Mesendoderm (in vitro differentiated cells): ENCODE measurements at places on chromosomes 2 and 18.
A peak's percentile ranks its signal among the peaks of the same experiment; 100 is the strongest.

GRCh38 chr2:240640939-240641338 lies 15.7 kb downstream of the GPR35 start:
- DNase-seq, result peak; percentile 77

- DNase-seq, result no peak
These were observed 118.3 kb upstream of the DNAJC10 start for GRCh38 chr2:182597570-182598295.

DNA sequence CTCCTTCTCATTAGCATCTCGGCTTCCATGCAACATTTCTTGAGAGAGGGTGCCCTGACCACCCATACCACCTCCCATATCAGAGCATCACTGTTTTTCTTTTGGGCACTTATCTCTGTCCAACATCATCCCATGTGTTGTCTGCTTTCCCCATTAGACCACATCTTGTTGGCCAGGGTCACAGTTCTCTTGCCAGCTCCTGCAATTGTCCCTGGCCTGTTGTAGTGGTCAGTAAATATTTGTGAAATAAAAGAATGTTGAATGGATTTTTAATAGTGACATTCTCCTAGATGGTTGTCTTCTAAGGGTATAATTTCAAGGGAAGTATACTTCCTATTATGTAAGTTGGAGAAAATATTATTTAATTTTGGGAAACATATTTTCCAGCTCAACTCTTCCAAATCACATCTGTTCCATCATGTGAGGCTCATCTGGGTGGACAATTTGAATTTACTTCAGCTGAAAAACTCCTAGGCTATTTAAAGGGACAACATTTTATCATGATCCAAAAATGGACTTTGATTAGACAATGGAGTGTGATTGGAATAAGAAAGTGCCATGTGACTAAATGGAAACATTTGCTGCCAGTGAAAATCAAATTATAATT lies 83.0 kb downstream of the MOGAT1 start:
- DNase-seq, result no peak

- DNase-seq, result no peak
These were observed 98.5 kb downstream of the SMAD7 start for GRCh38 chr18:48852292-48852691.

GRCh38 chr18:23115683-23116096 lies 19.6 kb upstream of the CABLES1 start:
- DNase-seq, result no peak

- DNase-seq, result no peak
These were observed 170.6 kb upstream of the GLI2 start for GRCh38 chr2:120565095-120565460.

DNA sequence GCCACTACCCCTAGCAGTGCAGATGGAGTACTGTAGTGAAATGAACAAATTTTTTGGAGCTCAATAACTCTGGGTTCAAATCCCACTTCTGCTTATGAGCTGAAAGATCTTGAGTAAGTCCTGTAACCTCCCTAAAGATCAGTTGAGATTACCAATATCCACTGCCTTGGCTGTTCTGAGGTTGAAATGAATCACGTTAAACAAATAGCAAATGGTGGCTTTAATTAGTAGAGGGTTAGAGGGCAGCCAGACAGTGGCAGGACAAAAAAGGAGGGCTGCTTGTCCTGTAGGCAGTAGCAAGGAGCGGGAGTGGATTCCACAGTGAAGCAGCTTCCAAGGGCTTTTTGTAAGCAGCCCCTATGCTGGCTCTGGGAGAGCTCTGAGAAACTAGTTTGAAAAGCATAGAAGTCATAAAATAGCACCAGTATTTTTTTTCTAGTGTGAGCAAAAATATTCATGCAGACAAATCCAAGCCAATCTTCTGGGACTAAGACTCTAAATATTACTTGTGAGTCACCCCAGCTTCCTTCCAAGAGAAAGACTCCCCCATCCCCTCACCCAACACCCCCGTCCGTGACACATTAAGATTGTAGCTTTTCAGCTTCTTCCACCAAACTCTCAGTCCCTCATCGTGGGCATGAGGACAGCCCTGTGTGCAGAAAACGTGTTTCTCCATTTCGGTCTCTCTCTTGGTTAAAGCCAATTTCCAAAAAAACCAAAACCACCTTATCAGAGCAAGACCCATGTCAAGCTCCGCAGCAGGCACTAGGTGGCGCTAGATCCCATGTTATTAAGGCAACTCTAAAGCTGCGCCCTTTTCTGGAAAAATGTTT lies 123.5 kb upstream of the LGALSL start:
- DNase-seq, result peak; percentile 93

DNA sequence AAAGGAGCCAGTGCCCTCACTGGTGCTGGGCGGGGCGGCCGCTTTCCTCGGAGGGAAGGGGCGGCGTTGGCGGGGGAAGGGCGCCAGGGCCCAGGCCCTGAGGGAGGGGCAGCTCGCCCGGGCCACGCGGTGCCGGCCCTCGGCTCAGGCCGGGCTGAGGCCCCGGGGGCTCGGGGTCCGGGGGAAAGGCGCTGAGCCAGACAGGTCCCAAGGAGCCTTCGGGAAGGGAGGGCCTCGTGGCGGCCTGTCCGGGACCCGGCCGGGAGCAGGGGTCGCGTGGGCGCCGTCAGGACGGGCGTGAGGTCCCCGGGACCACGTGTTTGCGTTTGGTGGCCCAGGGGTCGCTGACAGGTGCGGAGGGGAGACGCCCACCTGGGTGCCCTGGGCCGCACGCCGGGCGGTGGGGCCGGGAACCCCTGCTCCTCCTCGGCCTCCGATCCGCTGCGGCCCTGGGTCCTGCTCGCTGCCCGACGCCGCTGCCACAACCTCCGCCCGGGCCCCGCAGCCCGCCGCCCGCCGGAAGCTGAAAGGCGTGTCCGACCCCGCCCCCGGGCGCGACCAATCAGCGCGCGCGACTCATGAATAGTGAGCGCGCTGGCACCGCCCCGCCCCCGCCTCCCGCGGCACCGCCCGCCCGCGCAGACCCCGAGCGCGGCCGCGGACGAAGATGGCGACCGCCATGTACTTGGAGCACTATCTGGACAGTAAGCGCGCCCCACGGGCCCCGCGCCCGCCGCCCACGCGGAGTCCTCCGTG lies at the start of gene ING5:
Gene ING5 (plus strand): TSS at position 641 of the 756 bp plus-strand sequence. CDS start 27 bp downstream, at position 668.
- DNase-seq, result peak; percentile 96

- no peak for DNase-seq
These were observed 461.0 kb upstream of the HNRNPA3 start for GRCh38 chr2:176751314-176752227.

- no peak for DNase-seq
These were observed 46.5 kb downstream of the SMAD4 start for GRCh38 chr18:51076503-51076902.

DNA sequence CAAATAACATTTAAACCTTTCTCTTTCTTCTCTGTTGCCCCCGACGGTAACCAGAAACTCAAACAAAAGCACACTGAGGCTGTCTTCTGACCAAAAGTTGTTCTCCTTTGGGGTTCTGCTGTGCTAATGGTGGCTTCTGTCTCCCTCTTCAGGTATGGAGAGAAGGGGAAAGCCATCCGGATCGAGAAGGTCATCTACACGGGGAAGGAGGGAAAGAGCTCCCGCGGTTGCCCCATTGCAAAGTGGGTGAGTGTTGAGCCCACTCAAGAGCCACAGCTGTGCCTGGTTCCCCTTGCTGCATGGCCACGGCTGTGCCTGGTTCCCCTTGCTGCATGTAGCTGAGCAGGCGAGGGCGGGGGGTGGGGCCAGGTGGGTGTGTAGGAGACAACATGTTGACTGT lies 67.4 kb downstream of the BOLA3 start:
- DNase-seq, result peak; percentile 40

DNA sequence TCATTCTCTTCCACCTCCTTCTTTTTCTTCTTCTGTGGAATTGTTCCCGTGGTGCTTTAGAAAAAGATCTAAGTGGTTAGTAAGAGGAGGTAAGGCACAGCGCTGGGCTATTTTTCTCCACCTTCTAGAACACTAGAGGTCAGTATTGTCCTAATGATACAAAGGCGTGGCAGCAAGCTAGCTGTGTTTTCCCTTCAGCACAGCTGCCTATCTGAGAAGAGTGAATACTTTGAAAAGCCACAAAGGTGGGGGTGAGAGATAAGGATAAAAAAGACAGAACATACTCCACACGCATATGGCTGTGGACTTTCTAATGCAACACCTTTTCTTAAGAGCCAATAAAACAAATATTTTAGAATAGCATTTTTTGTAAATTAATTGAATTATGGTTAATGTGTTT lies 2.1 kb downstream of the CNTNAP5 start:
- DNase-seq, result peak; percentile 89

- peak; percentile 74 for DNase-seq
These were observed 391.6 kb downstream of the NBAS start for GRCh38 chr2:15169326-15170069.

DNA sequence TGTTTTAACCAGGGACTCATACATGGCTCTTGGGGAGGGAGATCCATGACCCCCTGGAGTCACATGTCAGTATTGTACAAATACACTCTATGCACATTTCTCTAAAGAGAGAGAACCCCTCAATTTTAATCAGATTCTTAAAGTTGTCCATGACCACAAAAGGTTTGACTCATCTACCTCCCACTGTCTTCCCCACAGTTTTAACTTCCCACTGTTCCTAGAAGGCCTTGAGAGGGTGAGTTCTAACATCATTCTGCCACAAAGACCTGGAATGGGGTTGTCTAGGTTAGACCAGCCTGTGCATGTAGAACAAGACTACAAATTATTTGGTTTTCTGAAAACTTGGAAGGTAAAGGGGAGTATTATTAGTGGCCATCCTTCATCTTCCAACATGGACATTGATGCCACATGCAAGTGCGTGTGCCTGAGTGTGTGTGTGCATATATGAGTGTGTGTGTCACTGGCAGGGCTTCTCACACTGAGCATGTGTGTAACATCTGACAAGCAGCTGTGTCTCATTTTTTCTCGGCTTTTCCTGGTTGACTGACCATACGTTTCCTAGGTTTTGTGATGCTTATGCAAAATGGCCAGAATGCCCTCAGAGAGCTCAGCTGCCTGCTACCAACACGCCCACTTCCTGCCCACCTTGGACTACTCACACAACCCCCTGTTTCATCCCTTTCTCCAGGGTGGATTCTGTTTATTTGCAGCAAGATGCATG lies 94.6 kb upstream of the LGALSL start:
- no peak for DNase-seq

GRCh38 chr2:220000080-220000479 lies 372.6 kb downstream of the SLC4A3 start:
- no peak for DNase-seq

DNA sequence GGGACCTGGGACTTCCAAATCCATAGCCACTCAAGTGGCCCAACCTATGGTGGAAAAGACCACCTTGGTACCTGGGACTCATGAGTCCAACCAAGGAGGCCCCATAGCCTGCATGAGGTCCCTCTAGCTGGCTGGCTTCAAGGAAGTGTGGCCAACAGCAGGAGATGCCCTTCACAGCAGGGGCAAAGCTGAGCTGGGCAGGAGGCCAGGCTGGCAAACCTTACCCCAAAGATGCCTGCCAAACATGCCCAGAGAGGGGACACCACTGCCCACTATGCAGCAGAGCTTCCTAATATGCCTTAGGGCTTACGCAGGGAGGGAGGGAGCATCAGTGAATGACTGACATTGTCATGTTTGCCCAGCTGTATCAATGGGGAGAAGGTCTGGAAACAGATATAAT lies 188.0 kb upstream of the GLI2 start:
- no peak for DNase-seq

DNA sequence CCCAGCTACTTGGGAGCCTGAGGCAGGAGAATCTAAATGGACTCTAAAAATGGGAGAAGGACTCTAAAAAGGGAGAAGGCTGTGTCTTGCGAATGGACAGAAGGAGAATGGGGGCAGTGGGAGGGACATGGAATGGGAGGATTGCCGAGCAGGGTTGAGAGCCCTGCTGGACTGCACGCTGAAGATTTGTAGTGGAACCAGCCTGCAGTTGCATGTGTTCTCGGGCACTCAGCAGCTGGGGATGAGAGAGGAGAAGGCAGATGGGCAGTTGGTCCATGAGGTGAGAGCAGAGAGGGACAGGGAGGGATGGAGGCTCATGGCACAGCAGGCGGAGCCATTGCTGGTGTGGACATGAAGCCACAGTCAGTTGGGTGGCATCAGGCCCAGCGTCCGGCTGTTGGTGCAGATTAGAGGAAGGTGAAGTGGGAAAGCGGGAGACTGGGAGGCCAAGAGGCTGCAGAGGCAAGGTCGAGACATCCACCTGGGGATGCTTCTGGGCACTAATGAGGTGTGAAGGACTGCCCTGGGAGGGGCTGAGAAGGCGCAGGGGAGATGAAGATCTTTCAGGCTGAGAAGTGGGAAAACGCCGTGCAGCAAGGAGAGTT lies 40.7 kb downstream of the DCDC2C start:
- DNase-seq, result no peak

GRCh38 chr2:205170399-205170798 lies 511.9 kb upstream of the NRP2 start:
- peak; percentile 18 for DNase-seq

DNA sequence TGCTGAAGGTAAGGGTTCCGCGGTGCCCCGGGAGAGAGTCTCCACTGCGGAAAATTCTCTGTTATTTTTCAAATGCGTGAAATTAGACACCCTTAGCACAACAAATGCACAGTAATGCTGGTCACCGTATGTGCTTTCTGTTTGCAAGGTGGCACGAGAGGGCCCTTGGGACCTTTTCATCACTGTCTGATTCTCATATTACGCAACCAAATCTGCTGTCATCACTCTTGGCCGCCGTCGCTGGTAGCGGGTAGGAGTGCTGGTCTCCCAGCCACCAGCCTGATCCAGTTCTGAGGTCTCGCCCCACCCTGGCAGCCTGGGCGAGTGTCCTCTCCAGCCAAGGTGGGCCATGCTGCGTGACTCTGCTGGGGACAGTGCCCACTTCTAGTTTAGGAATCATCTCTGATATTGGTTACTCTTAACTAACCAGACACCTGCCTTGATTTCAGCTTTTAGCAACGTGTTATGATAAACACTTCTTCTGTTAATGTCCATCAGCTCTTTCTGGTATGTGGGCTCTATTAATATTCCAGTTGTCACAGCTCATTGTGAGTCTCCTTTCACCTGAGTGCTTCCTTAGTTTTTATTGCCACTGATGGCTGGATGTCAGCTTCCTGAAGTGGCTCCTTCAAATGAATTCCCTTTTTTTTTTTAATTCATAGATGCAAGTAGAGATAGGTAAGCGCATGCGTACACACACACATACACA lies 199.4 kb downstream of the GBX2 start:
- DNase-seq, result no peak

GRCh38 chr2:126777620-126777978 lies 121.1 kb upstream of the TEX51 start:
- DNase-seq, result no peak

GRCh38 chr2:124877141-124877577 lies 852.1 kb downstream of the CNTNAP5 start:
- peak; percentile 7 for DNase-seq

- DNase-seq, result no peak
These were observed 27.4 kb upstream of the CNNM3 start for GRCh38 chr2:96788442-96789244.

DNA sequence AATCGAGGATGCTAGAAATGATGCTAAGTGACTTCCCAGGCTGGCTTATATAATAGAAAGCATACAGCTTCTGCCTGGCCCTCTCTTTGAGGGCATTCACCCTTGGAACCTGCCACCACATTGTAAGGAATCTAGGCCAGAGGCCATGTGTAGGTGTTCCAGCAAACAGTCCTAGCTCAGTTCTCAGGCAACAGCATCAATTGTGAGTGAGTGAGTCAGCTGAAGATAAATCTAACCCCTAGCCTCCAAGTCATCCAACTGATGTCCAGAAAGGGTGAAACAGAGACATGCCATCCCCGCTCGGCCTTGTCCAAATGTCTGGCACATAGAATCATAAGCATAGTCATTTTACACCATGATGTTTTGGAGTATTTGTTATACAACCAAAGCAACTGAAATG lies 324.3 kb upstream of the KLHL14 start:
- DNase-seq, result no peak
